ENCODE measurements at places on chromosomes 13 and 19.
A peak's percentile ranks its signal among the peaks of the same experiment; 100 is the strongest.

GRCh38 chr13:99385940-99386339 is 78.7 kb upstream of the GPR183 start:
- H3K4me1 ChIP-seq: peaks cover 6% of the 10 kb centered on the region
- DNase-seq: no peak
- no peak overlapping the region for H3K4me3 ChIP-seq
- H3K36me3 ChIP-seq: no peaks in the 10 kb centered on the region

GRCh38 chr13:99158846-99159245 is 41.8 kb upstream of the UBAC2 start:
- H3K27ac ChIP-seq: no peak overlapping the region
- no peak overlapping the region for H3K4me3 ChIP-seq
- no peak for DNase-seq
- H3K27me3 ChIP-seq: no peaks in the 10 kb centered on the region

DNA sequence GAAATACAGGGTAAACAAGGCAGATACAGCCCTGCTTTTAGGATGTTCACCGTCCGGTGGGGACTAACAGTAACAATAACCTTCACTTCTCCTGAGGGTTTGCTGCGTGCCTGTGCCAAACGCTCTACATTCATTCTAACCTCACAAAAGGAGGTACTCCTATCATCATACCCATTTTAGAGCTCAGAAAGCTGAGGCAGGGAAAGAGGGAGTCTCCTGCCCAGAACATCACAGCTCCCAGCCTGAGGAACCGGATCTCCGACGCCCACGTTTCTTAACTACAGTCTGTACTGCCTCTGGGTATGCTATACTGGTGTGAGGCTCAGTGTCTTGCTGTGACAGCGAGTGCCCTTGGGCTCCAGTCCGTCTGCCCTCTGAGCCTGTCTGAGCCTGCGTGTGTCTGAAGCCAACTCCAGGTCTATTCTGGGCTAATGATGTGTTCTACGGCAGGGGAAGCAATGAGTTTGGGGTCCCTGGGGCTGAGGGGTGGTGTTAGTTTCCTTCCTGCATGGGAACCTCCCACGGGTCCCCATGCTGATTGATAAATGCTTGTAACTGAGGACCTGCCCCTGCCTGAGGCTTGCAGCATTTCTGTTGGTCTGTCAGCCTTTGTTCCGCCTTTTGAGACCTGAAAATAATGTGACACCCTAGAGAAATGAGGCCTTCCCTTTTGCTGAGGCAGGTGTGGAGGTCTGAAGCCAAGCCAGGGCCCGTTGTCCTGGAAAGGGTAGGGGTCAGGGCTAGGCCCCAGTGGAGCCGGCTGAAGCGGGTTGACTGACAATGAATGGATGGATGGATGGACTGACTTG is 4.9 kb downstream of the LIPE start:
- DNase-seq: no peak
- H3K4me1 ChIP-seq: peaks cover 40% of the 10 kb centered on the region
- H3K27ac ChIP-seq: no peak overlapping the region

- no peak within 1 kb of the TSS for H3K4me3 ChIP-seq
- no peaks in the 10 kb centered on the region for H3K4me1 ChIP-seq
- no peak for DNase-seq
- H3K27ac ChIP-seq: no peak within 1 kb of the TSS
- H3K36me3 ChIP-seq: peaks cover 87% of the 10 kb centered on the region
Observed at GRCh38 chr19:57708641-57709361, at the start of gene ZNF154. Gene ZNF154 (minus strand): TSS chr19:57709204. CDS start chr19:57708971, 233 bp downstream.

GRCh38 chr13:67977066-67977465 is 746.9 kb upstream of the PCDH9 start:
- no peak overlapping the region for H3K4me3 ChIP-seq
- no peak overlapping the region for H3K27ac ChIP-seq
- no peak for DNase-seq
- H3K4me1 ChIP-seq: no peaks in the 10 kb centered on the region
- H3K36me3 ChIP-seq: no peaks in the 10 kb centered on the region
- H3K27me3 ChIP-seq: no peaks in the 10 kb centered on the region

- no peaks in the 10 kb centered on the region for H3K27me3 ChIP-seq
- DNase-seq: no peak
- no peaks in the 10 kb centered on the region for H3K4me1 ChIP-seq
- no peak overlapping the region for H3K4me3 ChIP-seq
- no peak overlapping the region for H3K27ac ChIP-seq
Observed at GRCh38 chr13:112466132-112467058, 90.2 kb downstream of the SPACA7 start.

DNA sequence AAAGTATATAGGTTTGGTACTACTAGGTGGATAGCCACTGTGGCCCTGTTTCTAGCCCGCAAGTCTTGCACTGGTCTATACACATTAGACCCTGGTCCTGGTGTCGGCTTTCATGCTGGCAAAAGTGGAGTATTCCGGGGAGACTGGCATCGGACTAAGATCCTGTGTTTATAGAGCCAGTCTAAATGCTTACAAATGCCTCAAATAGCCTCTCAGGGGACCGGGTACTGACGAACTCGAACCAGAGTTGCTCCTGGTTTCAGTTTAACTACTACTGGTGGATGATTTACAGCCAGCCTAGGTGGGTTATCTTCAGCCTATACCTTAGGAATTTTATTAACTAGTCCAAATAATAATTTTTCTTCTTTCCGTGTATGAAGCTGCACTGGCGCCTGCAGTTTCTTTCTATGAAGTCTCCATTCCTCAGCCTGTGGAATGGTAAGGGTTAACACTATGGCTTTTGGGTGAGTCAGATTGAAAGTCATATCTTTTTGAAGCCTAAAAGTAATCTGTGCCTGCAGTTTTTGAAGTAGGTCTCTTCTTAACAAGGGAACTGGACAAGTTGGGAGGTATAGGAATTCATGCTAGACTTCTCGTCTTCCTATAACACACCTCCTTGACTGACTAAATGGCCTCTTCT is 51.3 kb downstream of the OR10H4 start:
- no peaks in the 10 kb centered on the region for H3K36me3 ChIP-seq
- no peaks in the 10 kb centered on the region for H3K27me3 ChIP-seq
- H3K27ac ChIP-seq: no peak overlapping the region
- no peak overlapping the region for H3K4me3 ChIP-seq
- H3K4me1 ChIP-seq: peaks cover 25% of the 10 kb centered on the region

DNA sequence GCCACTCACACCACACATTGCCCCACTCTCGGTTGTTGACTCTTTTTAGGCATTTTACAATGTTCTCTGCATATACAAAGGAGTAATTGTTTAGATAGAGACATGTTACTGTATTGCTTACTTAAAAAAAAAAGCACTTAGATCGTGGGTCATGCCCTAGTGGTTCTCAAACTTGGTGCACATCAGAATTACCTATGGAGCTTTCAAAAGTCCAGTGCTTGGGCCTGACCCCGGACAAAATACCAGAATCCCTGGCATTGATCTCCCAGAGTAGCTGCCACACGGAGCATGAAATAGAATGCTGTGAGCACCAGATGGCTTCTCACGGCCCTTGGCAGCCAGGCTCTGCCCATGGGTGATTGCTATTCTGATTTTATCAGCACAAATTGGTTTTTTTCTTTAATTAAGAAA is 20.0 kb downstream of the ACP7 start:
- no peak for DNase-seq
- H3K36me3 ChIP-seq: no peaks in the 10 kb centered on the region
- H3K4me3 ChIP-seq: no peak overlapping the region
- no peak overlapping the region for H3K27ac ChIP-seq

DNA sequence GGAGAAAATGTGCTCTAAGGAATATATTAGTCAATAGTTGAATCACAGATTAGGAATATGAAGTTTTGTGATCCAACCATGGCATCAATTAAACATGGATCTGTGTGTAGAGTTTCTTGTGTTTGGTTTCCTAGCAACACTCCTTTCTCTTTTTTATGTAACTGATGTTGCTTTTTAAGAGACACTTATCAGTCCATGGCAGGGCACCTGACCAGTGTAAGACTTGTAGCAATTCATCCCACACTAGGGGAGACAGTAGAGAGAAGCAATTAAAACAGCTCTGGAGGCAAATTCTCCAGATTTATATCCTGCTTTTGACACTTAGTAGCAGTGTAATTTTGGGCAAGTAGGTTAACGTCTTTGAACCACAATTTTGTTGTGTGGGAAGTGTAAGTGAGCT is 1229.0 kb downstream of the PCDH9 start:
- H3K4me1 ChIP-seq: no peaks in the 10 kb centered on the region
- DNase-seq: no peak
- H3K4me3 ChIP-seq: no peak overlapping the region
- no peak overlapping the region for H3K27ac ChIP-seq
- H3K36me3 ChIP-seq: no peaks in the 10 kb centered on the region
- no peaks in the 10 kb centered on the region for H3K27me3 ChIP-seq

GRCh38 chr19:14577885-14578427 is 4.9 kb upstream of the CLEC17A start:
- H3K27ac ChIP-seq: no peak overlapping the region
- DNase-seq: no peak
- H3K36me3 ChIP-seq: no peaks in the 10 kb centered on the region
- H3K4me3 ChIP-seq: no peak overlapping the region
- H3K4me1 ChIP-seq: peaks cover 7% of the 10 kb centered on the region
- H3K27me3 ChIP-seq: no peaks in the 10 kb centered on the region

DNA sequence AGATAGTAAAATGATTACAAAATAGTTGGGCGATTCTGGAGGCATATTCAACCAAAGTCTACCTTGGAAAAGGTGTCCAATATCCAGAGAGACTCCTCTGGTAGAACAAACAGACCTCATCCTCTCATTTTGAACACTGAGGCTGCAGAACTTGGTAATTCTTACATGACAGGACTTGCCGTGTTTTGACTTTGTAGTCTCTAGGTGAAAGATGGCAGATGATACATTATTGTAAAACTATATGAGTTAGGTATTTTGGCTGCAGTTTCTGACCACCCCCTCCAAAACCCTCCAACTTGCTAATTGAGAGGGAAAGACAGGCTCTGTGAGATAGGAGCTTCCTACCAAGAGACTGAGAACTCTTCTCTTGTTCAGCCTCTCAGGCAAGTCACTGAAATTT is 22.6 kb downstream of the SAE1 start:
- peaks cover 16% of the 10 kb centered on the region for H3K4me1 ChIP-seq
- no peaks in the 10 kb centered on the region for H3K27me3 ChIP-seq
- H3K27ac ChIP-seq: no peak overlapping the region

DNA sequence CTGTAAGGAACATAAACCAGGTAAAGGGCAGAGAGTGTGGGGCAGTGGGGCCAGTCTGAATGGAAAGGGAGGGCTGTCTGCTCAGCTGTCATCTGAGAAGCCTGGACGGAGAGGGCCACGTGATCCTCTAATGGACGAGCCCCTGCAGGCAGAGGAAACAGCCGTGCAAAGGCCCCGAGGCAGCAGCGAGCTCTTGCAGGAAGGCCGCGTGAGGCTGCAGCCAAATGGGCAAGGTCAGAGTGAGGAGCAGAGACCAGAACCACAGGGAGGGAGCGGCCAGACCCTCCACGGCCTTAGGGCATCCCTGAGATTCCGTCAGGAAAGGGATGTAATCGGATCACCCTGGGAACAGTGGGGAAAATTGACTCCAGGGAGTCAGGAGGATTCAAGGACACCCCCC is 4.4 kb downstream of the LILRB4 start:
- no peaks in the 10 kb centered on the region for H3K4me1 ChIP-seq
- H3K27me3 ChIP-seq: no peaks in the 10 kb centered on the region
- no peak overlapping the region for H3K4me3 ChIP-seq
- no peak for DNase-seq
- H3K27ac ChIP-seq: no peak overlapping the region

DNA sequence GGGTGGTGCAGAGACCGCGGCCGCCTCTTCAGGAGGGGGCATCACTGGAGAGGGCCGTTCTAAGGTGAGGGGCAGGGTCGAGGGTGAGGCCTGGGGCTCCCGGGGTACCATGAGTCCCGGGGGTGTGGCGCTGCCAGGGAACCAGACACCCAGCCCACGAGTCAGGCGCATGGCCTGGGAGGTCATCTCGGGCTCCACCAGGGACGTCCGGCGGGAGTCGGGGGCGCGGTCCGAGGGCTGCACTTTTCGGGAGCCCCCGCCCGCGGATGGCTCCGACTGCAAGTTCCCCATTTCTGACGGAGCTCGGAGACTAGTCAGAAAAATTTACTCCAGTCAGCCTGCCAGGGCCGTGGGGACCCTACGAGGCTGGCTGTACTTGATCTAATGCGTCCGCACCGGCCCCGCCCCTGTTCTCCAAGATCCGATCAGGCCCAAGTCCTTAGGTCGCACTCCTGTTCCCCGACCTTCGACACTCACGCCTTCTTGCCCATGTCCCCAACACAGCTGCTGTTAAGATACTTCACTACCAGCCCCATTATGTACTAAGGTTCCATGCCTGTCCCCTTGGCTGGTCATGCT is 774 bp downstream of the GGN start:
- no peak for DNase-seq
- H3K4me3 ChIP-seq: peak overlapping the region; percentile 48
- H3K36me3 ChIP-seq: peaks cover 18% of the 10 kb centered on the region

GRCh38 chr13:46179491-46179908 is 2.5 kb downstream of the LCP1 start:
- H3K27me3 ChIP-seq: no peaks in the 10 kb centered on the region
- no peaks in the 10 kb centered on the region for H3K4me1 ChIP-seq
- DNase-seq: no peak

GRCh38 chr19:17104679-17105078 is 29.1 kb downstream of the MYO9B start:
- peaks cover 33% of the 10 kb centered on the region for H3K4me1 ChIP-seq
- no peaks in the 10 kb centered on the region for H3K27me3 ChIP-seq
- no peak for DNase-seq
- peaks cover 13% of the 10 kb centered on the region for H3K36me3 ChIP-seq

- H3K36me3 ChIP-seq: no peaks in the 10 kb centered on the region
- no peak overlapping the region for H3K4me3 ChIP-seq
- no peak for DNase-seq
- H3K4me1 ChIP-seq: no peaks in the 10 kb centered on the region
- H3K27me3 ChIP-seq: no peaks in the 10 kb centered on the region
- H3K27ac ChIP-seq: peak overlapping the region; percentile 84
Observed at GRCh38 chr13:30881191-30881651, 24.9 kb upstream of the MEDAG start.

DNA sequence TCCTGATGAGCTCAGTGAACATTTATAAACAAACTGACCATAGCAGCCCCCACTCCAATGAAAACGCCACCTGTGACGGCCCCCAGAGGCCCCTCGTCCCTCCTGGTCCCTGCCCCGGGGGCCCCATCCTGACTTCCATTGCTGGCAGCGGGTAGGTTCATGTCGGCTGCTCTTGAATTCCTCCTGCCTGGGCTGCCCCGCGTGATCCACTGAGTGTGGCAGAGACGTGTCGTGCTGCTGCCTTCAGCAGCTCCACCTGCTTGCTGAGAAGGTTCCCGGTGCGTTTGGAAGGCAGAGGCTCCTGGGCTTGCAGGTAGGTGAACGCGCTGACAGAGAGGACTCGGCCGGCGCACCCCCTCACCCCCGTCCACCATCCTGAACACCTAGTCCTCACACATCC is 11.6 kb downstream of the C2CD4C start:
- DNase-seq: no peak
- H3K27ac ChIP-seq: no peak overlapping the region
- no peaks in the 10 kb centered on the region for H3K36me3 ChIP-seq
- H3K4me3 ChIP-seq: no peak overlapping the region

DNA sequence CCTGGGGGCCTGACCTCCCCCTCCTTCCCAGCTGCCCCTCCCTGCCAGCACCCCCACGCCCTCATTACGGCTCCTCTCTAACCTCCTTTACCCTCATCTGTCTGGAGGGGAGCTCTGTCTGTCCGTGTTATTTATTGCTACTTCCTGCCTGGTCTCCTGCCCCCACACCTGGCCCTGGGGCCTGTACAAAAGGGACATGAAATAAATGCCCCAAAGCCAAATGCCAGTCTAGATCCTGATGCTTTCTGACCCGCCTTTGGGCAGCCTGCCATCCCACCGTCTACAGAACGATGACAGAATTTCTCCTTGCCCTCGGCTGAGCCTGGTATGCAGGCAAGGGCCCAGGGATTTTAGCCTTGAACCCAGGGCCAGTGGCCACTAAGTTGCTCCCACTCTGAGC is 15.4 kb upstream of the CD22 start:
- H3K27me3 ChIP-seq: no peaks in the 10 kb centered on the region
- H3K36me3 ChIP-seq: no peaks in the 10 kb centered on the region
- no peak overlapping the region for H3K4me3 ChIP-seq
- no peaks in the 10 kb centered on the region for H3K4me1 ChIP-seq
